Stimulated activated CD4-positive, alpha-beta T cell treated with anti-CD3 and anti-CD28 coated beads, Interleukin-15, amount 100 ng/mL, for 1 hour (primary cell): ENCODE measurements at places on chromosomes 5 and 9.

GRCh38 chr5:136522217-136522956 lies 157.0 kb upstream of the TRPC7 start:
- DNase-seq = no peak

- DNase-seq = no peak
These were observed 43.0 kb upstream of the SARDH start for GRCh38 chr9:133780962-133781827.

GRCh38 chr9:135328485-135329417 lies 150.8 kb upstream of the PPP1R26 start:
- no peak for DNase-seq

DNA sequence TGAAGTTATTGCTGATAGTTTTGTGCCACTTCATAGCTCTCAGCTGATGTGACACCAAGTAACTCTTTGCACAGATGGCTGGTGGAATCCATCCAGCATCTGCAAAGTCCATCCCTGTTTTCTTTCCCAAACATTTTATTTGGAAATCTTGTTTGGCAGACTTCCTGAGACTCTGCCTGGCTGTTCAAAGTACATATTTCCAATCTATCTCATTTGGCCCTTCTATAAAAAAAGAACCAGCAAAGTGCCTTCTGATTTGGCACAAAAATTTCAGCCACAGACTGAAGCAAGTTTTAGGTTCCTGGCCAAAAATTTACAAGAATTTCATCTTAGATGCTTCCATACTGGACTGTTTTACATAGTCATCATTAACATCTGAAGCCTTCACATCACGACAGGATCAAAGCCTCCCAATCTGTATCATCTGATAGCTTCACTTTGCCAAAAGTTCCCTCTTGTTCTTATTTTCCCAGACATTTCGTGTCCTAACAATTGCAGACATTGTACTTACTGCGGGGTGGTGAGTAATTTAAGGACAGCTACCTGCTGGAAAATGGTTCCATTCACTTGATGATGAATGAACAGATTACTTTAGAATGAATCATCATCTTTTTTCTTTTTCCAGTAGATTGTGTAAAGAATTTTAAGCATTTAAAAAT lies 377.3 kb downstream of the KIAA0825 start:
- DNase-seq = no peak

DNA sequence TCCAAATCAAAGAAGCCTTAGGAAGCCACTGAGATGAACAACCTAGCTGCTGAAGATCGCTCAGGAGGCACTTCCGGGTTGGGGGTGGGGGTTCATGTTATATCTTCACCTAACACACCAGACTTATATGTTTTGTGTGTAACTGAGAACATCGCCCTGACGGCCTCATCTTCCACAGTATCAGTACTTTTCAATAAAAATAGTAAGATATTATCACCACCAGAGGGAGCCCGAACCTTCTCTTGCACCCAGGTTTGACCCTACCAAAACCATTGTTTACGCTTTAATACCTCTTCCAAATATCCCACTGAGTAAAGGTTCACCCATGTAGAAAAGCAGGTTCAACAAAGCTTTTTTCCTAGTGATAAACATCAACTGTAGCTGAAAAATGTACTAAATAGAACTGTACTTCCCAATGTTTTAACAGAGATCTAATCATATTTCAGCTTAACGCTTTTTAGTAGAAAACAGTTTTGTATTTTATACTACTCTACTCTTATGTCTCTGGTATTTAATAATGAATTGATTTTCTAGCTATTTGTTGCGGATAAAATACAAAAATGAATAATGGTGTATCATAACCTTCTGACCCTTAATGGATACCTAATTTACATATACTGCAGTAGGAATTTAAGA lies 244.0 kb downstream of the EPB41L4A start:
- DNase-seq = no peak

DNA sequence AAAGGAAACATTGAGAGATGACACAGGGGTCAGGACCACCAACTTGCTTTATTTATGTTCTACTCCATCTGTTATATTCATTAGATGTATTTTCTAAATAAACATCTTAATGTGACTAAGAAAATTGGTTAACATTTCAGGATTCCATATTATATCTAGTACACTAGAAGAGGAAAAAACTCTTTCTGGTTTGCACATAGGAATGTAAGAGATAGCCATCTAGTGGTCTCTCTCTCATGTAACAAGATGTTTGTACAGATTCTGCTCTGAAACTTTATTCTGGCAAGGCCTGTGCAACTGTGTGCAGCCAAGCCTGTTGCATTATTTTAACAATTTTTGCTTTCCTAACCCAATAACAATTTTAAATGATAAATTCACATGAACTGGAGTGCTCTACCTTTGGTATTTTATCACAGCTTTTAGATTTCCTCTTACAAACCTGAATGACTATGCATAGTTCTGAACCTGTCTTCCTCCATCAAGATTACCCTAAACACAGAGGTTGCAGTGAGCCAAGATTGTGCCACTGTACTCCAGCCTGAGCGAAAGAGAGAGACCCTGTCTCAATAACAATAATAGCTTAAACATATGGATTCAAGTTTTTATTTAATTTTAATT lies 148.2 kb downstream of the GIN1 start:
- DNase-seq = no peak

DNA sequence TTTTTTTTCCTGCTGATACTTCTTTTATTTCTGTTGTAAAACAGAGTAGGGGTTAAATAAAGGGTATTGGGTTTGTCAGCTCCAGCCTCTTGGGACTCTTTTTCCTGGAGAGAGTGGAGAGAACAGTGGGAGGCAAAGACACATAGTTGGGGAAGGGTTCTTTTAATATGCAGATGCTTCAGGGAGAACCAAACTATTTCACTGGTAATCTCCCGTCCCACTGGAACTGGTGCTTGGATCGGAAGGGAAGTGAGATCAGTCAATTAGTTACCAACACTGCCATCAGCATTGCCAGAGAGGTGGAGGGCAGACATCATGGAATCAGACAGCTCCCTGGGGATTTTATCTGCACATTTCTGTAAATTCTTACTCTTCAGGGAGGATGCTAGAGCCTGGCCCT lies 47.6 kb upstream of the ELOVL7 start:
- DNase-seq = no peak

- DNase-seq = no peak
These were observed 3.3 kb downstream of the CDK9 start for GRCh38 chr9:127789179-127789578.

DNA sequence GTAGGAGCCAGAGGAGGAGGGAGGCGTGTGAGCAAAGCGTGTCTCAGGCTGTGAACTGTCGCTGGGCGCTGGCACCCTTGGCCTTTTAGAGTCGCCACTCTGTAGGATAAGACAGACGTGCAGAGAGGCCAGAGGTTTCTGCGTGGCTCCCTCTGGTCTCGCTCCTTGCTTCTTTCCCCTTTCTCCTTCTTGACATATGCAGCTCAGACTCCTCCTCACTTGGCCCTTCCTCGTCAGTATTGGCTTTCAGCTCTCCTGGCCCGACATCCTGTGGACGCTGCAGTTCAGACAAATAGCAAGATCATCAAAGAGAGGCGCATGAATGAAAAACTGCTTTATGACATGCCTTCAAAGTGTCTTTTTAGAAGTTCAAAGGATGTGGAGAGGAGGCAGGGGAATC lies 116.8 kb upstream of the SPRY4 start:
- no peak for DNase-seq

GRCh38 chr5:111694133-111694532 lies 62.9 kb downstream of the NREP start:
- DNase-seq = no peak

DNA sequence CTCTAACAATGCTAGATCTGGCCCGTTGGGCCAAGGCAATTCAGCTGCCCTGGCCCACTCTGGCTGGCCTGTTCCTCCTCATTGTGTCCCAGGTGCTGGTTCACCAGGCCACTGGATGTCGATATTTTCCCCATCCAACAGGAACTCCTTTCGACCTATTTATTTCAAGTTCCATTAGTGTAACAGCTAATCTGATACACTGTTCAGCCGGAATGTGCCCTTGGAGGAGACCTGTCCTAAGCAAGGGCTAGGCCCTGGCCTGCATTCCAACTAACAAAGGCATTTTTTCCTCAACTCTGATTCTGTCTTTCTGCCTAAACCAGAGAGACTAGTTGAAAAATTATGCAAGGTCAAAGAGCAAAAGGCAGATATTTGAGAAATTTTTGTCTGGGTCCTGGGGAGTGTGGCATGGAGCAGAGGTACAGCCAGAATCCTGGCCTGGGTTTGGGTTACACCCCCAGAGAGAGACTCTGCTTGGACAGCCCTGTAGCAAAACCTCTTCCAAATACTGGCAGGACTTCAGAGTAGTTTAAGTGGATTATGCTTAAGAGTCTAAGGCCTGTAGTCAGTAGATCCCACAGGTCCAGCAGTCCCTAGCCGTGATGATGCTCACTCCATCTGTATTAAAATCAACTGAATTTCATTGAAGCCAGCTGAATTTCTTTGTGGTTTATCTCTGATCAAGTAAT lies 36.1 kb downstream of the MARCHF11 start:
- DNase-seq = no peak

DNA sequence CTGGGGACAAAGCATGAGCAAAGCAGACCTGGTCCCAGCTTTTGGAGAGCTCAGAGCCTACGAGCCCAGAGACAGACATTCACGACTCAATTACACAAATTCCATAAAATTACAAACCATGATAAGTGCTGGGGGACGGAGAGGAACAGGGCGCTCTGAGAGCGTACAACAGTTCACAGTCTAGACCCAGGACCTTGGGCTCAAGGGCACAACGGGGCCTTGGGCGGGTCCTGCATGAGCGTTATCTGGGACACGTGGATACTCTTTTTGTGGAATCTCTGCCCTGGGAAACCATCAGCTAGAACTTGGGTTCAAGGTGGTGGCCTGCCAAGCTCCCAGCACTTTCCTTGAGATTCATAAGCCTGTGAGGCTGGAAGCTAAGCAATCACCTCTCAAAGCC lies 9.4 kb upstream of the ANXA6 start:
- no peak for DNase-seq

GRCh38 chr9:121636341-121636865 lies 15.0 kb upstream of the DAB2IP start:
- DNase-seq = no peak

- DNase-seq = no peak
These were observed 15.6 kb downstream of the ANKHD1 start for GRCh38 chr5:140417235-140417634.

DNA sequence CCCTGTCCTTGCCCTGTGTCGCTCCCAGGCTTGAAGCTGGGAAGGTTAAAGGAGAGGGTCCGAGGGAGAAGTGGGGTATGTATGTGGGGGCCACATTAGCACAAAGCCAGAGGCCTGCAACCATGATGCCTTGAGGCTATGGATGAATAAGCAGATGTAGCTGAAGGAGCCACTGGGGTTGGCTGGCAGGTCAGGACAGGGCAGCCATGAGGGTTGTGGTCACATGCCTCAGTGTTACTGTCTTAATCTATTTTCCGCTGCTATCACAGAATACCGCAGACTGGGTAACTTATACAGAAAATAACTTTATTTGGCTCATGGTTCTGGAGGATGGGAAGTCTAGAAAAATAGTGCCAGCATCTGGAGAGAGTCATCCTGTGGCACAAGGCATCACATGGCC lies 9.2 kb upstream of the GRHPR start:
- DNase-seq = no peak

DNA sequence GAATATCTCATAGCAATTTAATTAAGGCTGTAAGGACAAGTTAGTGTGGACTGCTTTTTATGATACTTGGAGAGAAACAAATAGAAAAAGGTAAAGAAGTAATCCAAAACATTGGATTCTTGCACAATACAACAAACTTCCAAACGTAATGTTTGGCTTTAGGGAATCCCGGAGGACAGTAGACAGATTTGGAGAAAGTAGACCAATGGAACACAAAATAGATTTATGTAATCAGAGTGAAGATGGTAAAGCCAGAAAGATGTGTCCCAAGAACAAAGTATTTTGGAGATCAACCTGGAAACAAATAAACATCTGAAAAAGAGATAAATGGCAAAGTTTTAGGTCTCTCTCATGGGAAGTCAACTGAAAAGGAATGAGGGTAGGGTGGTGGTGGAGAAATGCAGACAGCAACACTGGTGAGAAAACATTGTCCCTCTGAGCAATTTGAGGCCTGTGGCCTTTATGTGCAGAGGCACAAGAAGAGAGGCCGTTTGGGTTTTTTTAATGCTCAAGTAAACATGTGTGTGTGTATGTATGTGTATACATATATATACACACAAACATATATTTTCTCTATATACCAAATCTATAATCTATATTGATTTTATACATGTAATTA lies 620.6 kb downstream of the PDE4D start:
- DNase-seq = no peak

GRCh38 chr5:149666212-149666852 lies 63.8 kb upstream of the PPARGC1B start:
- no peak for DNase-seq

GRCh38 chr5:153625826-153626354 lies 135.4 kb downstream of the GRIA1 start:
- DNase-seq = no peak

- no peak for DNase-seq
These were observed 111.8 kb downstream of the UNC13B start for GRCh38 chr9:35273591-35273990.

DNA sequence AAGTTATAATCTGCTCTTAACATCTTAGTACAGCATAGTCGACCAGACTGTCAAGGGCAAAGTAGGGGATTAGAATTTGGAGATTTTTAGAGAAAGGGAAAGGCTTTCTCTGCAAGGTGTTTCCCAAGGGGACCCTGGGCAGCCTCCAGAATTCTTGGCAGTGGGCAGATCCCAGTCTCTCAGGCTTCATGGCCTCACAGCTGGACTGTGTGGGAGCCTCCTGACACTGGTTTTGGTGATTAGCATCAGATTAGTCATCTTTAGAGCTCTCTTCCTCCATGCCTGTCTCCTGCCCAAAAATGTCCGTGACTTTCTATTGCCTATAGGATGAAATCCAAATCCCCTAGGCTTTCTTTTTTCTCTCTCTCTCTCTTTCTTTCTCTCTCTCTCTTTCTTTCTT lies 370.7 kb downstream of the ZSWIM6 start:
- no peak for DNase-seq

- DNase-seq = no peak
These were observed 4.8 kb upstream of the NOTCH1 start for GRCh38 chr9:136550439-136551289.

- no peak for DNase-seq
These were observed 42.0 kb upstream of the RXRA start for GRCh38 chr9:134284273-134284672.

- DNase-seq = no peak
These were observed 17.0 kb upstream of the C1QTNF3 start for GRCh38 chr5:34059977-34060376.

DNA sequence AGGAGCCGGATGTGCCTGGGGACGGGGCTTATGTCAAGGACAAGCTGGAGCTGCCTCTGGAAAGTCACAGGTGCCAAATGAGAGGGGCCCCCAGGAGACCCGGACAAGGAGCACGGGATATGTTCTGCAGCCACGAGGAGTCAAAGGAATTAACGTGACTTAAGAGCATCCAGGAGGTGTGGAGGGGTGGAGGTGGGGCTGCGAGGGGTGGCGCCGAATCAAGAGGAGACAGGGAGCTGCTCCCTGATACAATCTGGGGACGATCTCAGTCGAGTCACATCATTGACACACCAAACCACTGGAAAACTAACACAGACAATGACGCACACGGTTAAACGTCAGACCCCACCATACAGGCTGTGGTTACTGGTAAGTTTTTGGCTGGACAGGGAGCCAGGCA lies 10.4 kb downstream of the CCDC127 start:
- no peak for DNase-seq

- no peak for DNase-seq
These were observed 3.5 kb upstream of the SNX30 start for GRCh38 chr9:112747094-112747493.

GRCh38 chr5:57598097-57598496 lies 115.5 kb upstream of the ACTBL2 start:
- no peak for DNase-seq
